K562 (cell line): ENCODE measurements at places on chromosomes 4 and X.

DNA sequence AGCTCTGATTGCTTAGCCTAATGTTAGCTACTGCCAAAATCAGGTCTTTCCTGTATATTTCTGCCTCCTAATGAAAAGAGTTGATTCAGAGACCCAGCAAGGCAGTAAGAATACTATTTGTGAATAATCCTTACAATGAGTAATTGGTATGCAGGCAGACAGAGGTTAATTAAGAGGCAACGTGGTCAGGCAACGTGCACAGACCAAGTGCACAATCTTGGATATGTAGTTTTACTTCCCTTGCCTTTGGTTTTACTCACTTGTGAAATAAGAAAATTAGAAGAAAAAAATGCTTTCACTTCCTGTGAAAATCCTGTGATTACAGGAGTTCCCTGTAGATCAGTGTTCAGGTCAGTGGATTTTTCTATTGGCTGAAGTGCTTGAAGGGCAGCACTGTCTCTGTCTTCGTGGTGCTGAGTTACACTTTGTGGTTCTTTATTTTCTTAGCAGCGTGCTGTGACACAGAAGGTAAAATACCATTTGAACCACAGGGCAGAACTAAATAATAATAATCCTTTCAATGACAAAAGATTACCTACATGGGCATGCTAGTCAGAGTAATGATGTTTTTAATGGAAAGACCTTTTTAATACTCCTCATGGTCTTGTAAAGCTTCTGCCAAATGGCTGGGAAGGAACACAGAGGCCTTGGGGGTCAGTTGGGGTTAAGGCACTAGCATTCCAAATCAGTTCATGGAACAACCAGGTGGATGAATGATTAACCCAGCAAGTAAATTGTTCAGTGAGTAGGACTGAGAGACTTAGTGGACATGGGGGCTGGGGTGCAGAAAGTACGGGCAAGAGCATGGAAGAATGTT is 430.9 kb downstream of the MAPK10 start:
- DNase-seq, result no peak

GRCh38 chr4:139603576-139604410 is 47.8 kb upstream of the SETD7 start:
- DNase-seq, result peak; percentile 50

DNA sequence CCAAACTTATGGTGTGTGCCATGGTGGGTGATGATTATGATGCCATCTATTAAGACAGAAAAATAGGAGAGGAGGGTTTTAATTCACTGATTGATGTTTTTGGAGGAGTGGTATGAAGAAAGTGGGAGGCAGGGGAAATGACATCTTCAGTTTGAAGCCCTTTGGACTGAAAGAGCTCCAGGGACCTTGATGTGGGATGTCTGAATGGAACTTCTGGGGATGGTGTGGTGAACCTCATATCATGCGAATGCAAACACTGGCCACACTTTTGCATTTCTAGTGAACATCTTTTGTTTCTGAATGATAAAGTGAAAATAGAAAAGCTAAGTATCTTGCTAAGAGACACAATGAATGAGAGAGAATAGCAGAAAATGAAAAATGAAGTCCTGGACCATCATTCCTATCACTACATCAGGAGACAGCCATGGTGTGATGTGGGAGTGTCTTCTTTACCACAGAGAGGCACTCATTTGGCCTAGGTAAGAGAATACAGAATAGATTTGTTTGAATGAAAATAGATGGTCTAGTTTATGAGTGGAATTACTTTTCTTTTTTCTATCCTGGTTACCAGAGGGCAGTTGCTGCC is 123.5 kb downstream of the ZNF827 start:
- DNase-seq, result no peak

GRCh38 chrX:51837451-51837850 is 56.0 kb upstream of the MAGED1 start:
- DNase-seq, result no peak

DNA sequence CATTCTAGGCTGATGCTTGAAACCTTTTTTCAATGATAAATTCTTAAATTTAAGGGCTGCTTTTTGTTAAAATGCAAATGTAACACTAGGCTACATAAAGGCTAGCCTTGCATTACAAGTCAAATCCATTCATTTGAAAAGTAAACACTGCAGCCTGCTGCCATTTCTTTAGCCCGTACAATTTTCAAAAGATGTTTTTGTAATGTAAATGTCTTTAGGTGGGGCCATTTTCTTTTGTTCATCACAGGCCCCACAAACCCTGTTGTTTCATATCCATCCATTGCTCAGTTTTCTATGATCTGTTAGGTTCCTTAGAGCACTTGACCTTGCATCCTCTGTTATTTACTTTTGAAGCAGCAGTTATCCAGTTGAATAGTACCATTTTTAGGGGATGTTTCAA is 296.2 kb upstream of the AMOT start:
- no peak for DNase-seq

DNA sequence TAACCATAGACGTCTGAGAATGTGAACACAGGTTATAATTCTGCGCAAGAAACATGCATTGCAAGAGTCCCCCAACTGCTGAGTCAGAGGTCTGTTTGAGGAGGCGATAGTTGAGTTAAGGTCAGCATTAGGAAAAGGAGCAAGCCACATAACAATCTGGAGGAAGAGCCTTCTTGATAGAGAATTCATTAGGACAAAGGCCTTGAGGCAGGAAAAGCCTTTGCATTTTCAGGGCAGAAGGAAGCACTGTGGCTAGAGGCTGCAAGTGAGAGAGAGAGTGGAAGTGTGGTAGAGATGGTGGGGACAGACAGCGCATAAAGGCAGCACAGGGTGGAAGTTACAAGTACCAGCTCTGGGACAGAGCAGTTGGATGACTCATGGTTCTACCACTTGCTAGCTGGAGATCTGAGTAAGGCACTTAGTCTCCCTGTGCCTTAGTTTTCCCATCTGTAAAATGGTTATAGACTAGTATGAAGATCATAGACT is 125.8 kb upstream of the LNX1 start:
- no peak for DNase-seq

- DNase-seq, result no peak
Measured at GRCh38 chr4:118076958-118077766, 42.9 kb downstream of the NDST3 start.

- no peak for DNase-seq
Measured at GRCh38 chr4:27790911-27791310, 930.3 kb downstream of the STIM2 start.

DNA sequence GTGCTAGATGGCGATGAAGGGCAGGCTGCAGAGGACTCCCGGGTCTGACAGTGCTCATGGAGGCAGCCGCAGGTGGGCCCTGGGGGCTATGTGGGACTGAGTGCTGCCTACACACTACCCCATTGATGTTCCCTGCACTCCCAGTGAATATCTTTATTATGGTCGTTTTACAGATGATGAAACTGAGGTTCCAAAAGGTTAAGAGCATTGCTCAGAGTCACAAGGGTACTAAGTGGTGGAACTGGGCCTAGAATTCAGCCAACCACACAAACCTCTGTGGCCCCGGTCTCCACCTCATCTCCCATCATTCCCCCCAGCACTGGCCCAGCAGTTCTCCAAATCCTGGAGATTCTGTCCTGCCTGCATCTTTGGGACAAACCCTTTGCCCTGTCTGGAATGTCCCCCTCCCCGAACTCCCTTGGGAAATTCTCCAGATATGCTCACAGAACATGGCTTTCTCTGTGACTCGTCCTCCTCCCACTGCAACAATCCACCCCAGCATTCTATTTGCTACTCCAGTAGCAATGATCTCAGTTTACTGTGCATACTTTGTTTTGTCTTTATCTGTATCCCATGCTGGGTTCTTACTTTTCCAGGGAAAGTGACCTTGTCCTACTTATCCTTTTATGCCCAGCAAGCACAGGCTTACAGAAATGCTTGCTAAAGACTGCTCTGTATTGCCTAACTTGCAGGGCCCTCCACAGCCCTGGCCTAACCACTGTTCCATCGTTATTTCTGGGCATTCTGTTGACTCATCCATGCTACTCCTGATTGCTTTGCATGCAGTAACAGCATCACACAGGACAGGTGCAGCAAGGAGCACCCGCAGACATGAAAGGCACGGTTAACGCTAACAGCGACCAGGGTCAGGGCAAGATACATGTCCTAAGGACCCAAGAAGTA is 14.0 kb downstream of the PNMA6F start:
- DNase-seq, result no peak

DNA sequence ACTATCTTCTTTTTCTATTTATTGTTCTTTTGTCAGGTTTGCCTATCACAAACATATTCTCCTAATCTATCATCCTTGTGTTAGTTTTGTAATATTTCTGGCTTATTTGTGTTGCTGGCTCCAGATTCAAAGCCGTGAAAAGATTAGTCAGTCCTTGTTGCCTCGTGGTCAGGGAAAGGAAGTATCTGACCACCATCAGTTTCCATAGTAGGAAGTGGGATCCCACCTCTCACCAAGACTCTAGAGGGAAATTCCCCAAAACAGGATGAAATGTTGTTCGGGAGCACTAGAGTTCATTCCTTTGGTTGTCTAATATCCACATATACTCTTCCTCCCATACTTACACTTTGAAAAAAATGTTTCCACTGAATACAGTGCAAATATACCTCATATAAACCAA is 131.0 kb upstream of the HUWE1 start:
- DNase-seq, result no peak

- no peak for DNase-seq
Measured at GRCh38 chr4:148344352-148344751, 97.9 kb downstream of the NR3C2 start.

DNA sequence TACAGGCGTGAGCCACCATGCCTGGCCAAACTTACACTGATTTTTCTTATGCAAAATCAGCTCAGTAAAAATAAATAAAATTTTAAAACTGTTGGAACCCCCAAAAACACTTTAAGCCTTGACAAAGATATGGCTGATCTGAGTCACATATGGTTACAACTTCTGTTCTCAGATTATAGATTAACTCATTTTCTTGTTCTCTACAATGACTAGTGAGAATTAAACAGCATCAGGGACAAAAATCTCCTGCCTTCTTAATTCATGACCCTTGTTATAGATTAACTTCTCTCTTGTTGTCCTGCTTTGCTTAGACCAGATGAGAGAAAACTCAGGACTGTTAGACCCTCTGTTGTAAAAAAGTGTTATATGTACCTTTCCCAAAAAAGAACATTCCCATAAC is 24.2 kb upstream of the EXOC1L start:
- DNase-seq, result no peak

DNA sequence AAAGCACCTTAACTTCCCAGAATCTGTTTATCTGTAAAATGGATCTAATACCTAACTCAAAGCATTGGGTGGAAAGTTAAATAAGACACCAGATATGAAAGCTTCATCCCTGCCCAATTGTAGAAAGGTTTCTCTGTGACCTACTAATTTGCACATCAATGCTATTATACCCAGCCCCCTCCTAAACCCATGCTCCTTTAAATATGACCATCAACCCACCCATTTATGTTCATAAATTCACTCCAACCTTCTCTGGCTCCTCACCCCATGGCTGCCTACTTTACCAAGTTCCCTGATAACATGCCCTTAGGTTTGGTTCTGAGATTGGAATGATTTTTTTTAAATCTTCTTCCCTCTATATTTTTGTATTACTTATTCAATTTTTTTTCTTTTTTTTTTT is 1.9 kb downstream of the LYAR start:
- no peak for DNase-seq

DNA sequence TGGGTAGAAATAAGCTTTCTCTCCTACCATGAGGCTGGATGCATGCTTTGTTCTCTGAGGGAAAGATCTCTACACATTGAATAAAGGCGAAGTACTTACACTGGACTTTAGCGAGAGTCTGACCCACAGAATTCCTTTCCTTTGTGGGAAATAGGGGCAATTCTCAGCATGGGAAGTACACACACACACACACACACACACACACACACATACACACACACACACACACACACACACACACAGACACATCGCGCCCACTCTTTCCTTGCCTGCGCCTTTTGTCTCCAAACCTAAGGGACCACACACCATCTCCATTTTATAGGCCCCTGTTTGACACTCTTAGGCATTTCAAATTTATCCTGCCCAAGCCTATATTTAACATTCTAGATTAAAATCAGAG is 83.8 kb downstream of the LUZP4 start:
- no peak for DNase-seq

GRCh38 chr4:76729460-76729859 is 168.5 kb downstream of the SOWAHB start:
- no peak for DNase-seq

DNA sequence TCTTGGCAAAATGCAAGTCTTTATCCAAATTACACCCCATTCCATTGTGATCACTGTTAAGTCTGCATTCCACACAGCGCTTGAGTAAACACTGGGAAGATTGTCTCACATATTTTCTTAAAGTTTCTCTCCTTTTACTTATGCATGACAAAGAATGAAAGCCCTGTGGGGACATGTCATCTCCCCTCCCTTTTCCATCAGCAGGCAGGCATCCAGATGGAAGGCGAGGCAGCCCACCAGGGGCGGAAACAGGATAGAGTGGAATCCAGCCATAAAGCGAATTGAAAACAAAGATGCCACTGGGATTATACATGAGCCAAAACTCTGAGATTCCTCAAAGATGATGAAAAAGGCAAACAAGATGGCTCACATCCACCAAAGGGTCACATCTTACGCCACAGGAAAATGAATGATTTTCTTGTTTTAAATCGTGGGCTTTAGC is 78.2 kb downstream of the AFAP1 start:
- no peak for DNase-seq

- no peak for DNase-seq
Measured at GRCh38 chr4:165343353-165344191, 16.1 kb downstream of the MSMO1 start.

- DNase-seq, result no peak
Measured at GRCh38 chr4:1797861-1798579, 4.9 kb downstream of the FGFR3 start.

DNA sequence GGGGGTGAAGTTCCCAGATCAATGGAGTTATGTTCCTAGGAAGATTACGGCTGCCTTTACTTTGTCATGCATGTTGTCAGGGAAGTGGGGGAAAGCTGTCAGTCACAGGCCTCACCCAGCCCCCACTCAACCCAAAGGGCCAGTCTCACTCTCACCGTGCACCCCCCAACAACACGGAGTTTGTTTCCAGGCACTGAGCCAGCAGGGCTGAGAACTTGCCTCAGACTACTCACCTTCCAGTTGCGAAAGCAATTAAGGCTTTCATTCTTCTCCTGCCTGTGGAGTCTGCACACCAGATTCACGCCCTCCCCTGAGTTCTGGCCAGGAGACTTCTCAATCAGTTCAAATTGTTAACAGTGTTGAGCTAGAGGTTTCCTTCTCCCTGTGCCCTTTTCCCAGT is 114.3 kb downstream of the SH3BGRL start:
- DNase-seq, result no peak

DNA sequence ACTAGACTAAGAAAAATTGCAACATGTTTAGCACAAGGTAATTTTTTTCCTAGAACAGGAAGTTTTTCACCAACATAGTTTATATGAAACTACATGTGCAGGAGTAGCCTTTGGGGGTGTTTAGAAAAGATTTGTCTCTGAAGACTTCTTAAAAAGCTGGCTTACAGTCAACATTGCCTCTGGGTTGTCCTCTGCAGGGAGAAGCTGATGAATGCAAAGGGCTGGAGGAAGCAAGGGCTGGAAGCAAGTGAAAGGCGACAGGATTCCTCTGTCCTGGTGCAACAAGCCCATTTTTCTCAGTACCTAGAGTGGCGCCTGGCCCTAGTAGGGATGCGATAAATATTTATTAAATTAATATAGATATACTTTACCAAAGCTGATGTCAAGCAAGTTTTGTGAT is 180.3 kb upstream of the LCORL start:
- DNase-seq, result no peak
